Gastrocnemius medialis (tissue), 4 donors: ENCODE measurements at places on chromosomes 1 and 21.

DNA sequence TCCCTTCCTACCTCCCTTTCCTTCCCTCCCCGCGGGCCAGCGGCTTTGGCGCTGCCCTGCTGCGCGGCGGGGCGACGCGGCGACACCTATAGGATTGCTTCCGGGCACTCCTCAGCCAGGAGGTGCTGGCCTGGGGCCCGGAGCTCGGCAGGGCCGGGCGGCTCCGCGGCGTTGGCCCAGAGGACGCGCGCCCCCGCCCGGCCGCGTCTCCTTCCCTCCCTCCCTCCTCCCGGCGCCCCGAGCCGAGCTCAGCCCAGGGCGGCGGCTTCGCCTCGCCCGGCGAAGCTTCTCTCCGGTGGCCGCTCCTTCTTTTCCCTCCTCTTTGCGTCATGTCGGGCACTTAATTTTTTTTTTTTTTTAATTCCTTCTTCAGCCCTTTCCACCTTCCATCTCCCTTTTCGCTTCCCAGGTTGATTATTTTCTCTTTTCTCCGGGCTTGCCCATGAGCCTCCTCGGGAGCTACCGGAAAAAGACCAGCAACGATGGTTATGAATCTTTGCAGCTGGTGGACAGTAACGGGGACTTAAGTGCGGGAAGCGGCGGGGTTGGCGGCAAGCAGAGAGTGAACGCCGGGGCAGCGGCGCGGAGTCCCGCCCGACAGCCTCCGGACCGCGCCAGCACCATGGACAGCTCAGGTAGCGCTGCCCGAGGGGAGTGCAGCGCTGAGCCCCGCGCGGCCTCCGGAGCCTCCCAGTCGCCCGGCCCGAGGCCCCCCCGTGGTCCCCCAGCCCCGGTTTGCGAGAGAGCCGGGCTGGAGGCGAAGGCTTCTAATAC is at the start of gene DNAJC6:
DNAJC6 (plus strand) TSS at position 240 of the 774 bp plus-strand sequence; CDS start at position 443, 203 bp downstream.
- peak; percentile 14 for DNase-seq

GRCh38 chr1:8457760-8458381 is 140.0 kb downstream of the SLC45A1 start:
- DNase-seq = no peak

GRCh38 chr1:201545851-201546492 is 7.0 kb downstream of the NAV1 start:
- no peak for DNase-seq

- peak; percentile 45 for DNase-seq
These were observed 42.9 kb downstream of the HSPG2 start for GRCh38 chr1:21894034-21894881.
